ENCODE measurements at places on chromosomes 13 and 19.

DNA sequence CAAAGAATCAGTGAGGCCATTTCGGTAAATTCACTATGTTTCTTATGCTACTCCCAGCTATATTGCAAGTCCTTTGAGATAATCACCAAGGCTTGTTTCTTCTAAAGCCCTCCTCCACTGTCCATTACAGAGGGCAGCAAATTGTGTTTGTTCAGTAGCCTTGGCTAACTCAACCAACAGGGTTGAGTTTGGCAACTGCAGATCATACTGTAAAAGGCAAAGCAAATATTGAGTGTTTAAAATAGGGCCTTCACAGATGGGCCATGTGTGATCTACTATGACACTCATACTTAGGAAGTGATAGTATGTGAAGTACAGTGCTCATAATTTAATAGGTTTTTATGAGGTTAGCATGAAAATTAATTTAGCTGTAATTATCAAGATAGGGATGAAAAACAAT, 171.3 kb downstream of the DACH1 start:
- DNase-seq, result no peak

- no peak for DNase-seq
Observed at GRCh38 chr19:19436137-19436691, 30.7 kb downstream of the GATAD2A start.

- DNase-seq, result no peak
Observed at GRCh38 chr19:12784871-12785430, 6.3 kb upstream of the JUNB start.

GRCh38 chr13:39362652-39363381, 240.2 kb downstream of the LHFPL6 start:
- DNase-seq, result no peak

- no peak for DNase-seq
Observed at GRCh38 chr13:74449811-74450524, 315.8 kb upstream of the KLF12 start.

GRCh38 chr13:73307481-73307880, 248.7 kb downstream of the KLF5 start:
- no peak for DNase-seq

All from COR-L47 (cell line).